RPMI7951 (cell line): ENCODE measurements at places on chromosomes 5 and 9. TPM values are rescaled to one million over a fixed set of nuclear protein-coding genes. Genes with fewer than 3 reads are reported as not detected.

GRCh38 chr5:68924481-68925145 is 169.2 kb upstream of the SLC30A5 start:
- DNase-seq: peak; percentile 94

DNA sequence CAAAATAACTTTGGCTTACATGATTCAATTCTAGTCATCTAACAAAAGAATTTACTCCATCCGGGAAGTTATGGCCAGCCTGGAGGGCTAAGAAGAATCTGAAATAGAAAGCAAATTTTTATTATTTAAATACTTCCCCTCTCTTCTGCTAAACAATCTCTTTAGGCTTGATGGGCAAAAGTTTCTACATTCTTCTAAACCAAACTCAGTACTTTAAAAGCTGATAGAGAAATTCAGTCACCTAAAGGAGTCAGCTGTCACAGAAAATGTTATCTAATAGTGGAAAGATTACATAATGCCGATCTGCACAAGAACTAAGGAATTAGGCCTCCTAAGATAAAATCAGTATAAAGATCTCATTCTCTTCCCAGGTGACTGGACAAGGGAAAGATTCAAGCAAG is 32.4 kb downstream of the GNAQ start:
- DNase-seq: peak; percentile 22

C1QTNF3 gene
- total RNA-seq: 0.20 and 0.24 TPM in 2 replicates

GRCh38 chr5:67013719-67014118 is 182.9 kb downstream of the CD180 start:
- DNase-seq: no peak

GRCh38 chr5:171984748-171985419 is 21.6 kb downstream of the FBXW11 start:
- peak; percentile 94 for DNase-seq

- no peak for DNase-seq
Observed at GRCh38 chr5:83900306-83900705, 179.7 kb upstream of the HAPLN1 start.

DNA sequence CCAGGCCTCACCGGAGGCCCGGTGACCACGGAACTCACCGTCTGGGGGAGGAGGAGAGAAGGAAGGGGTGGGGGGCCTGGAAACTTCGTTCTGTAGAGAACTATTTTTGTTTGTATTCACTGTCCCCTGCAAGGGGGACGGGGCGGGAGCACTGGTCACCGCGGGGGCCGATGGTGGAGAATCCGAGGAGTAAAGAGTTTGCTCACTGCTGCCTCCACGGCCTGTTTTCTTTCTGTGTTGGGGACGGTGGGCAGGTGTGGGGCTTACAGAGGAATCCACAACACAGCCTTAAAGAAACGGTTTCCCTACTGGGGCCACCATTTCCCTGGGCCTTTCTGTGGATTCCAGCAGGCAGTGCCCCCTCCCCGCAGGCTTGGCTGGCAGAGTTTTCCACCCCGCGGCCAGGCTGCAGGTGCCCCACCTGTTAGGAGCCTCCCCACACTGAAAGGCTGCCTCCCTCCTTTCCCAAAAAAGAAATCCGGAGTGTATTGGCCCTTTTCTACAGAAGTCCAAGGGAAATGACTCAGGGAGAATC is 80.8 kb downstream of the NTNG2 start:
- DNase-seq: no peak

SLC1A3 gene
- total RNA-seq: 48.9 and 58.8 TPM in 2 replicates

DNA sequence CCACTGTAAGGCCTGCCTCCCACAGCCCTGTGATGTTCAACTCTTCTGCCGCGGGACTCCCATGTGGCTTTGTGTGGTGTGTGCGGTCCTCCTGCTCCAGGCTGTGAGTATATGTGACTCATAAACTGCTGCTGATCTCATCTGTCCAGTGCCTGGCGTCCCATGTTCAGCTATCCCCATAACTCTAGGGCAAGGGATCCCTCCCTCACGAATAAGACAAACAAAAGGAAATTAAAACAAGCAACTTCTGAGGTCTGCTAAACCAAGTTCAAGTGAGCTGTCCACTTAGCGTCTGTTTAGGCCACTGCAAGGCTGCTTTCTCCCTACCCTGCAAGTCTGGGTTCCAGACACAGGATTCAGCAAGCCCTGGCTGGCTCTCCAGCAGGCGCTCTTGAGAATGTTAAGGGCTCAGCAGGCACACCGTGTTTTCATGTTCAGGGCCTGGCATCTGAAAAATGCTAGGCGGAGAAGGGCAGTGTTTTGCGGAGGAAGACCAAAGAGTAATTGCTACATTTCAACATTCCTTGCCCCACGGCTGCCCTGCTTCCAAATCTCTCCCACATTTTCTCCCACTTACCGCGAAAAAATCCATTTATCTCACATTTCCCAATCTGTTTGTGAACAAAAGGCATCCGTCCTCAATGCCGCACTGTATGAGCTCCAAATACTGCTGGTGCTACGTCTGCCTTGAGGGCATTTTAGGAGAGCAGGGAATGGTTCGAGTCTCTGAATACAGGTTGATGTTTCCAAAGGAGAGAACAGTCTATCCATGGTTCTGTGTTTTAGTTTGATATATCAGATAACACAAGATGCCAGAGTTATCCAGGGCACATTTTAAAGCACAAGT is 280.2 kb downstream of the SEMA5A start:
- peak; percentile 99 for DNase-seq

GRCh38 chr5:150266871-150267291 is 22.7 kb downstream of the CAMK2A start:
- DNase-seq: no peak

GRCh38 chr9:128249908-128250838 is 25.6 kb downstream of the GOLGA2 start:
- peak; percentile 32 for DNase-seq

GRCh38 chr5:8561854-8562253 is 692.9 kb downstream of the MTRR start:
- no peak for DNase-seq

COL23A1 gene
- 0.12 and 0.39 TPM in 2 replicates for total RNA-seq

DNA sequence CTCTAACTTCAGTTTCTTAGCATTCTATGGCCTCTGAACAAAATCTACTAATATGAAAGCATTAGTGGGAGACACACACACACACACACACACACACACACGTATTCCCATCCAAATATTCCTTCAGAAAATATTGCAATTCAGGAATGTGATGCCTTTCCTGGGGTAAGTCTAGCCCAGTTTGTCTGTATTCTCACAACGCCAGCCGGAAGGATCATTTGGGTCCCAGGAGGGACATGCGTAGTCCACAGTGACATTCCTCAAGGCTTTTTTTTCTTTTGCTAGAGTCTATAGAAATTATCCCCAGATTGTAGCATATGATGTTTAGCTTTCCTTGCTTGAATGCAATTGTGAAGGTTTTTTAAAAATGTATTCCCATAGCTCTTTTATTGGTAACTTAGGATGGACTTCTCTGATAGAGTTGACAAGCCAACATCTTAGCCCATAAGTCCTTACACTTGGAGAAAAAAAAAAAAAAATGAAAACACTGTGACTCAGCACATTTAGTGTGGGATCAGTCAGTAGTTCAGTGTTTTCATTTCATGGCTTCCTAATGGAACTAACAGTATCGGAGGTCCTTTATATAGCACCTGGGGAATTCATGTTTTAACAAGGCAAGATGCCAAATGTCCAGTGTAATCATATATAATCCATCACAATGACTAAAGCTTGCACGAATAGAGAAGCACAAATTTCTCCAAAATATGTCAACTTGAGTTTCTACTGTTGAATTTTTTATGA is 316.5 kb downstream of the DIRAS2 start:
- peak; percentile 2 for DNase-seq

DNA sequence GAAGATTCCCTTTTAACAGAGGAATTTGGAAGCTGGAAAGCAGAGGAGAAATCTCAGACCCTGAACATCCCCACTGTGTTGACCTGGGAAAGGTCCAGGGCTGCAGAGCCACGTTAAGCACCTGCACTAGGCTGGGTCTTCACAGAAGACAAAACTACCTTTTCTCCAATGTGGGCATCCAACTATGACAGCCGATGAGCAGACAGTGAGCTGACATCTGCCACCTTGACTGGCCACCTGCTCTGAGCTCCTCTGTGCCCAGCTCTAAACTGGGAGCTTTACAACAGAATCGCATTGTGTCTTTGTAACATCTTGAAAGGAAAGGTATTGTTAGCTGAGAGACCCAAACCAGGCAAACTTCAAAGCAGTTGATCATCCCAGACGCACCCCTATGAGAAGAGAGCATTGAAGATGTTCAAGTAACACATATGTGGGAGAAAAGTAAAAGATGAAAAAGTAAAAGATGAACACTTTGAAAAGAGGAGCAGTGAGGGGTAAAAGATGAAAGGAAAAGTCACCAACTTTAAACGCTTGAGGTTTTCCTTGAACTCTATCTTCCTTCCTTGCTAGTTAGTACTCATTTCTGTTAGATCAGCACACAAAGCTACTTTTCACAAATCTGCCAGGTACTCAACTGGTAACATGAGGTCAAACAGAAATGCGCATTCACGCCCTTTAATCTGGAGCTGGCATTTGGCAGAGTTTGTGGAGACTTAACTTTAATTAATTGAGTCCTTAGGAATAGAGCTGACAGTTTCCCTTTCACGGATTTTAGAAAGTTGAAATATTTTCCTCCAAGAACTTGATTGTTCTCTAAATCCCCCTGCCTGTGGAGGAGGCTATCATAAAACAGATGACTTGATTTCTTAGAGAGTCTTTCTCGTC is 53.2 kb upstream of the CTXN3 start:
- DNase-seq: no peak

DNA sequence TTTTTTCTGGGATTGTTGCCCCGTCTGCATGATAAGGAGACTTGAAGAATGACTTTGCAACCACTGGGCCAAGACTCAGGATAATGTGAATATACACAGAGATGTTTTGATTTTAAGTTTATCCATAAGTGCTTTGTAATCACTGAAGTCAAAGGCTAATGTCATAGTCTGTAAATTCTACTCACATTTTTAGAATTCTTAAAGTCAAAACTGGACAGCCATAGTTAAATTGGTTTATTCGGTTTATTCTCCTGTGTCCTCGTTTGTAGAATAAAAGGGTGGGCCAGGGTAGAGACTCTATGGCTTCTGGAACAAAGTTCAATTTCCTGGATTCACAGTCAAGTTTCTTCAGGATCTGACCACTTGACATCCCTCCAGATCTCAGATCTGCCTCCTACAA is 327.7 kb upstream of the TNC start:
- no peak for DNase-seq
